Breast epithelium (tissue), 4 donors: ENCODE measurements at places on chromosomes 1 and 21. TPM values are rescaled to one million over a fixed set of nuclear protein-coding genes. Genes with fewer than 3 reads are reported as not detected.

The MNDA gene
- 6.9 TPM for total RNA-seq

DNA sequence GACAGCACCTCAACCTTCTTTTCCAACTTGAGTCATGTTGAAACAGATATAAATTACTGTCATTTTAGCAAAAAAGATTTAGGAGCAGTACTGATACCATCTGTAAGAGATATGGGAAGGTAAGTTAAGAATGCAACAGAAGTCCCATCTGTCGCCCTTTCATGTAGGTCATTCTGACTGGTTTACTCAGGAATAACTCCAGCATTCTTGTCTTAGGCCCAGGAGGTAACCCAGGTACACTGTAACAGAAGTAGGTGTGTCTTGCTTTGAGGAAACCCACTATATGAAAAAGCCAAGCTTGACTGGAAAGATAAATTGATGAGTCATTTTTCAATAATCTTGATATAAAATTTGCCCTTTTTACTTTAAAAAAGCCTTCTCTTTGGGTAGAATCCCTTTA, 35.4 kb downstream of the PGM1 start:
- no peaks in the 10 kb centered on the region for H3K27me3 ChIP-seq
- DNase-seq = no peak
- H3K4me1 ChIP-seq = no peaks in the 10 kb centered on the region
- H3K36me3 ChIP-seq = no peaks in the 10 kb centered on the region

GRCh38 chr21:41360072-41360821, 1.6 kb upstream of the MX2 start:
- no peaks in the 10 kb centered on the region for H3K4me1 ChIP-seq
- no peaks in the 10 kb centered on the region for H3K27me3 ChIP-seq
- H3K36me3 ChIP-seq = no peaks in the 10 kb centered on the region
- peak overlapping the region; percentile 97 for H3K27ac ChIP-seq

The FMOD gene
- 132 TPM for total RNA-seq

The ELAVL4 gene
- not detected for total RNA-seq

The KCNJ6 gene
- total RNA-seq = not detected

The FOXJ3 gene
- total RNA-seq = 52.6 TPM

The DLGAP3 gene
- 0.33 TPM for total RNA-seq

GRCh38 chr1:167276969-167277368, 56.3 kb downstream of the POU2F1 start:
- no peaks in the 10 kb centered on the region for H3K4me1 ChIP-seq
- H3K27ac ChIP-seq = no peak overlapping the region
- DNase-seq = no peak
- no peaks in the 10 kb centered on the region for H3K36me3 ChIP-seq
- H3K4me3 ChIP-seq = no peak overlapping the region
